ENCODE measurements at places on chromosomes 7 and 10. TPM values are rescaled to one million over a fixed set of nuclear protein-coding genes. Genes with fewer than 3 reads are reported as not detected.

DNA sequence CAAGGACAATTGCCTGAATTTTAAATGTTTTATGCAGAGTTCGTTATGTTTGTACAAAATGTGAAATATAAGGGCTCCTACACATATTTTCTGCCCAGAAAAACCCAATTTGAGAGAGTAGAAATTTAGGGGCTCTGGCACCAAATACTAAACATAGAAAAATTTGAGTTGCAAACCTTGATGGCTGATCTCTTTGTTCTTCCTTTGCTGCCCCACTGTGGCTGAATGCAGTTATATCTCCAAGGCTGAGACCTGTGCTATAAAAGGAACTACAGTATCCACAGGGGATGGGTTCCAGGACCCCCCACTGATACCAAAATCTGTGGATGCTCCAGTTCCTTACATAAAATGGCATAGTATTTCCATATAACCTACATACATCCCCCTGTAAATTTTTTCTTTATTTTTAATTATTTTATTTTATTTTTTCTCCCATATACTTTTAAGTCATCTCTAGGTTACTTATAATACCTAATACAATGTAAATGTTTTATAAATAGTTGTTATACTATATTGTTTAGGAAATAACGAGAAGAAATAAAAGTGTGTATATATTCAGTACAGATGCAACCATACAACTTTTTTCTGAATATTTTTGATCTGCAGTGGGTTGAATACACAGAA is 22.5 kb downstream of the CFAP43 start:
- DNase-seq, result no peak

GRCh38 chr7:41880107-41880506 is 177.2 kb upstream of the INHBA start:
- DNase-seq, result no peak

GRCh38 chr7:119665796-119666195 is 607.2 kb upstream of the KCND2 start:
- DNase-seq, result no peak

DNA sequence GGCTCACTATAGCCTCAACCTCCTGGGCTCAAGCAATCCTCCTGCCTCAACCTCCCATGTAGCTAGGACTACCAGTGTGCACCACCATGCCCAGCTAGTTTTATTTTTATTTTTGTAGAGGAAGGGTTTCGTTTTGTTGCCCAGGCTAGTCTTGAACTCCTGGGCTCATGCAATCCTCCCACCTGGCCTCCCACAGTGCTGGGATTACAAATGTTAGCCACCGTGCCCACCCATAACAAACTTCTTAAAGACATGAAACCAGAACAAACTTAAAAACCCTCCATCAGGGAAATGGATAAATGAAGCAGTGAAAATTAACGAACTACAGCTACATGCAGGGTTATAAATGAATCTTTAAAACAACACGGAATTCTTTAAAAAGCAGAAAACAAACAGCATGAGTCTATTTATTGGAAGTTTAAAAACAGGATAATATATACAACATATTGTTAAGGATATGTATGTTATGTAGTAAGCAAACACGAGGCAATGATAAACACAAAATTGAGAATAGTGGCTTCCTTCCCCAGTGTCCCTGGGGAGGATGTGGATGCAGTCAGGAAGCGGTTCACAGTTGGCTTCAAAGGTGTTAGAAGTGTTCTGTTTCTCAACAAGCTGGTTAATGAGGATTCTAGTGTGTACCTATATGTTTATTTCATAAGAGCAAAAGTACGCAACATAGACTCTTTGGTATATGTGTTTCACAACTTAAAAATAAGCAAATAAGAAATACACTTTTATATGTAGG is 128.2 kb upstream of the IMMP2L start:
- no peak for DNase-seq

GRCh38 chr10:102602272-102603045 is 41.8 kb upstream of the TRIM8 start:
- DNase-seq, result no peak

The SLC18A3 gene
- not detected for total RNA-seq

The SLC26A5 gene
- total RNA-seq, result 1.3 TPM

The WASHC2C gene
- total RNA-seq, result 50.3 TPM

The CDC14C gene
- total RNA-seq, result not detected

- DNase-seq, result no peak
Observed at GRCh38 chr7:7122033-7122478, 60.3 kb upstream of the C1GALT1 start.

- DNase-seq, result no peak
Observed at GRCh38 chr10:34792881-34793280, 22.2 kb downstream of the PARD3 start.

GRCh38 chr10:734481-734880 is 45.0 kb upstream of the DIP2C start:
- no peak for DNase-seq

GRCh38 chr10:106618646-106619045 is 545.9 kb downstream of the SORCS1 start:
- no peak for DNase-seq

DNA sequence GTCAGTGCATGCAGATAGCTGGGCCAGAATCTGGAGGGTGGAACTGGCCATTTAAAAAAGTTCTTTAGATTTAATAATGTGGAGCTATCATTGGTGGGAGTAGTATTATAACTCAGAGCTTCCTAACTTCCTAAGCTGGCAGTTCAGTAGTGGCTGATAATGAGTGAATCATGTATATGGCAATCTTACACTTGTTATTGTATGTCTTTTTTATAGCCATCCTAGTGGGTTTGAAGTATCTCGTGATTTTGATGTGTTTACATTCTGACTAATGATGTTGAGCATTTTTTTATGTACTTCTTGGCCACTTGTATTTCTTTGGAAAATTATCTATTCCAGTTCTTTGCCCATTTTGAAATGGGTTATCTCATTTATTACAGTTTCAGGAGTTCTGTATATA is 15.4 kb downstream of the TFAM start:
- DNase-seq, result no peak

DNA sequence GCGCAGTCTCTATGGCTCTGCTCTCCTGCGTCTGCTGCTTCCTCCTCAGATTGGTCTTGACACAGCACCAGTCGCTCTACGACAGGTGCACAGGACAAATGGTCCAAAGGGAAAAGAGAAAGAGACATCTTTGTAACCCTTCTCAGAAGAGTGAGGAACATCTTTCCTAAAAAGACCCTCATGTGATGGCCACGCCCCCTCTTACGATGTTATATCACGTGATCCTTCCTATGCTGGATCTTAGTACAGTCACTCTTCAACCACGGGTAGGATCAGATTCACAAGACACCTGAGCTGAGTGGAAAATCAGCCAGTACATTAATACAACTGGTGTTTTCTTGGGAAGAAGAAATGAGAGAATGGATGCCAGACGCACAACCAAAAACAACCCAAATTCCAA is 262.2 kb upstream of the CELF2 start:
- DNase-seq, result no peak

- no peak for DNase-seq
Observed at GRCh38 chr10:51786684-51787035, 87.3 kb upstream of the CSTF2T start.

DNA sequence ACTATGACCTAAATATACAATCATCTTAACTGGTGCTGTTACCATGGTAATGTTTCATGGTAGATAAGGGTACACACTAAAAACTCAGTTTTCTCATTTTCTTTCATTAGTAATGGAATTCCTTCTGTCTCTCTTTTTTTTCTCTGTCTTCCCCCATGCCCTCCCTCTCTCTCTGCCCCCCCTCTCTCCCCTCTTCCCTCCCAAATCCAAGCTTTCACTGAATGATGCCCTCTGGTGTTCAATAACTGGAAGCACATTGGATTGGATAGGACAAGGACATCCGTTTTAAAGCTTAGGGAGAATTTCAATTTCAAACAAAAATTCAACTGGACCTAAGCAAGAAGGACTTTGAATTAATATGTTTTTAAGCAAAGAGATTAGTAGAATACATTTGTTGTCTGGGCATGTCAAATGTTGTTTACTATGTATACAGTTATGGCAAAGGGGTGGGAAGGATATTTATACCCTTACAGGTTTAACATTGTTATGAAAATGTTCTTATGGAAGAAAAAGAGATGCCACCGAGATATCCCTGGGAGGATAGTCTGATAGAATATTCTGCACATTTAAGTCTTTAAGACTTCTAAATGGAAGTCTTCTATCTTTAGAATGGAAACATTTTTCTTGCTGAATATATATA is 6.1 kb downstream of the CHRM2 start:
- no peak for DNase-seq

DNA sequence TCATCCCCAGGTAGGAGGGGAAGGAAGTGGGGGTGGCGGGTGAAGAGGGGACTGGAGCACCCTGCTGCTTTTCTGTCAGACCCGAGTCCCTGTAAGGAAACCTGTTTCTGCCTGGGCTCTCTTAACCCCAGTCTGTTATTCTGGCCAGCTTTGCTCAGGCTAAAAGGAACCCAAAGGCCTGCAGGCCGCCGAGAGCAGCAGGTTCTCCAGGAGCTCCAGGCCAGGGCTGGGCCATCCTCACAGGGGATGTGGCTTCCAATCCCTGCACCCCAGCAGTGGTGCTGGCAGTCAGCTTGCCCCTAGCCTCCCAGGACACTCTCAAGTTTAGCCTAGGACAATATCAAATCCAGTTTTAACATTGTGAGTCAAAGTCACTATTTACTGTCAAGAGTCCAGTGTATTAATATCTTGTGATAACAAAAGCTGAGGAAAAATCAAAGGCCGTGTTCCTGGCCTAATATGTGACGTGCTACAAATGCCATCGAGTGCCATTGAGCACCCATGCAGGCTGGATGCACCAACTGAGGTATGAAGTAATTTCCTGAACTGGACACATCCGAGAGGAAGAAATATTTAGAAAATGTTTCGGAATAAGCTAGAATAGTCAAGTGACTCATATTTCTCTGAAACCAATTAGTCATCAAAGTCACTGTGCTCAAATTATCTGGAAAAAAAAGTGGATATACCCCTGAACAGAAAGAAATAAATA is 7.0 kb downstream of the PKD1L1 start:
- no peak for DNase-seq

DNA sequence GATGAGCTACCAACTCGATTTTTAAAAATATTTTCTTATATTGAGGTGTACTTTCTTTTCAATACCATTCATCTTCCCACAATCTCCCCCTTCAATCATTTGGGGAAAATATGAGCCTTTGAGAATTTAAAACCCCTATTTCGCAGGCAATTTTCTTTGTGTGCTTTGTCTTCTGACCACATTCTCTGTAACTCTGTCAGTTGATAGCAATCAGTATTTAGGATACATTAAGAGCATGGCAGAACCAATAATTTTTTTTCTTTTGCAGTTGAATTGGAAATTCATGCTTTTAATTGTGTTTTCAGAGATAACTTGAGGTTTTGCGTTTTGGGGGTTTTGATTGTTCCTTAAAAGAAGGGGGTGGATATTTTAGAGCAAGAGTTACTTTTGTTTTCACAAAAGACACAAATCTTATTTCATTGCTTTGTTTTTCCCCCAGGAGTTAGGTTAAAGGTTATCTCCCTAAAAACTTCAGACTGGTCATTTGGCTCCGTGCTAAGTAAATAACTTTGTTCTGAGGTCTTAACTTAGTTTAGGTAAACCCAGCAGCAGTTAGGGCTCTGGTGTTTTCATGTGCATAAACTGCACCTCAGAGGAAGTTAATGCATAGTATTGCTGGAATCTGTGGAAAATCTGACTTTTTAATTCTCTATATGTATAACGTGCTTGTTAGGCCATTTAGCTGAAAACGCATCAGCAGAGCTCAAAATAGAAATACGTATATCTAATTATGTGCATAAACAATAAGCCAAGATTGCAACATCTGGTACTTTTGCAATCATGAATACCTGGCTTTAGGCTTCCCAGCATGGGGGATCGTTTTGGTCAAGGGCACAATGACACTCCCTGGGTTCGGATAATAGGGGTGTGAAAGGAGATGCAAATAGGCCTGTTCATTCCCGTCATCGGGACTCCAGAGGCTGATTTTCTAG is 676.4 kb upstream of the ANKRD30A start:
- DNase-seq, result no peak

- no peak for DNase-seq
Observed at GRCh38 chr10:120460776-120461175, 3.7 kb downstream of the PLPP4 start.

DNA sequence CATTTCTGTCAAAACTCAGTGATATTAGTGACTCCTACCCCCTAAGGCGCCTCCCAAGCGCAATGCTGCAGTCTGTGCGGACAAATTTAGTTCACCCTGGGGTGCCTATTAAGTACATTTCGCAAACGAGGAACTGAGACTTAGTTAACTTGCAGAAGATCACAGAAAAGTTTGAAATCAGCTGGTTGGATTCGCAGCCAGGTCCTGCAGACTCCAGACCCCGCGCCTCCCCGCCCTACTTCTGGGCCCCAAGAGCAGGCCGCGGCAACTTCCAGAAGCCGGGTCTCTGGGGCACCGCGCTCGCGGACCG is 588 bp downstream of the CYREN start:
- no peak for DNase-seq

The SPDYE2 gene
- total RNA-seq, result not detected

The ZNF485 gene
- total RNA-seq, result 4.7 TPM

- DNase-seq, result no peak
Observed at GRCh38 chr7:126041472-126041871, 1111.8 kb upstream of the POT1 start.

GRCh38 chr7:147859486-147859885 is 731.1 kb upstream of the C7orf33 start:
- DNase-seq, result no peak

The CALML3 gene
- not detected for total RNA-seq

The HOXA7 gene
- not detected for total RNA-seq

DNA sequence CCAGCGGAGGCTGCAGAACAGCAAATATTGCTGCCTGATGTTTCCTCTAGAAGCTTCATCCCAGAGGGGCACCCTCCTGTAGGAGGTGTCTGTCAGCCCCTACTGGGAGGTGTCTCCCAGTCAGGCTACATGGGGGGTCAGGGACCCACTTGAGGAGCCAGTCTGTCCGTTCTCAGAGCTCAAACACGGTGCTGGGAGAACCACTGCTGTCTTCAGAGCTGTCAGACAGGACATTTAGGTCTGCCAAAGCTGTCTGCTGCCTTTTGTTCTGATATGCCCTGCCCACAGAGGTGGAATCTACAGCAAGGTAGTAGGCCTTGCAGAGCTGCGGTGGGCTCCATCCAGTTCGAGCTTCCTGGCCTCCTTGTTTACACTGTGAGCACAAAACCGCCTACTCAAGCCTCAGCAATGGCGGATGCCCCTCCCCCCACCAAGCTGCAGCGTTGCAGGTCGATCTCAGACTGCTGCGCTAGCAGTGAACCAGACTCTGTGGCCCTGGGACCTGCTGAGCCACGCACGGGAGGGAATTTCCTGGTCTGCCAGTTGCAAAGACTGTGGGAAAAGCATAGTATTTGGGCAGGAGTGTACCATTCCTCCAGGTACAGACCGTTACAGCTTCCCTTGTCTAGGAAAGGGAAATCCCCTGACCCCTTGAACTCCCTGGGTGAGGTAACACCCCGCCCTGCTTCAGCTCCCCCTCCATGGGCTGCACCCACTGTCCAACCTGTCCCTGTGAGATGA is 17.7 kb upstream of the MINDY3 start:
- DNase-seq, result no peak

GRCh38 chr10:64115908-64116643 is 594.9 kb downstream of the REEP3 start:
- DNase-seq, result no peak

DNA sequence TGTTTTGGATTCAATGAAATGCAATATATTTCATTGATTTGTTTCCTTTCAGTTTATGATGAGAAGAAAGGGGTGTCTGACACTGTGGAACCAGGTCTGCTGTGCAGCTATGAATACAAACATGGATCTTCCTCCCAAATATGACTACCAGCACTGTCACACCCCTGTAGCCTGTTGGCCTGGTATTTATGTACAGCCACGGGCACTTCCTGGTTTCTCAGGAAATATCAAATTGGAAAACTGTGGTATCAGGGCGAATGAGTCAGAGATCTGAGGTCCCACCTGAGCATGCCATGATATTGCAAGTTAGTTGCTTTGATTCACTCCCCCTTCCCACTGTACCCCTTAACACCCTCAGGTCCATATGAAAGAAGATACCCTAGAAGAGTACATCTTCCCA is 87.8 kb downstream of the DNMBP start:
- DNase-seq, result no peak
